Fibroblast of skin of right biceps (primary cell): ENCODE measurements at places on chromosomes 4 and X.
A peak's percentile ranks its signal among the peaks of the same experiment; 100 is the strongest.

DNA sequence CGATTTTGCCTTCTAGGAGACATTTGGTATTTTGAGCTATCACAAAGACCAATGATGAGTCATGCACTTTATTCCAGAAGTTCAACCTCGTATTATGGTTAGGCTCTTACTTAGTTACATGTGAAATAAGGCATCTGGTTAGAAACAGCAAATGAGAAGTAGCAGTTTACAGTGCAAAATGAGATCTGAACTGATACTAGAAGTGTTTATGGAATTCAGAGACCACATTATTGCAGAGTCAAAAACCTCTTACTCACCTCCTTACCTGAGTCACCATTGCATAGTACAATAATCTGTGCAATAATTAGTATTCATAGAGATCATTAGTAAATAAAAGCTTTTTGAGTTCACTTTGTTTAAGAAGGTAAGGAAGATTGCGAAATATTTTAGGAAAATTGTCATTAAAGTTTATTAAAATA, 38.7 kb downstream of the SEC24B start:
- DNase-seq: peak; percentile 53

- DNase-seq: peak; percentile 65
These were observed 109.4 kb upstream of the MAP3K15 start for GRCh38 chrX:19624739-19625138.

- no peak for DNase-seq
These were observed 524 bp upstream of the EXOSC9 start for GRCh38 chr4:121800638-121800960.

- no peak for DNase-seq
These were observed 202.3 kb upstream of the FSTL5 start for GRCh38 chr4:162366146-162366545.

- DNase-seq: no peak
These were observed 35.9 kb upstream of the GRPEL1 start for GRCh38 chr4:7103607-7104365.

- no peak for DNase-seq
These were observed 111.1 kb downstream of the KLF8 start for GRCh38 chrX:56343219-56343618.

DNA sequence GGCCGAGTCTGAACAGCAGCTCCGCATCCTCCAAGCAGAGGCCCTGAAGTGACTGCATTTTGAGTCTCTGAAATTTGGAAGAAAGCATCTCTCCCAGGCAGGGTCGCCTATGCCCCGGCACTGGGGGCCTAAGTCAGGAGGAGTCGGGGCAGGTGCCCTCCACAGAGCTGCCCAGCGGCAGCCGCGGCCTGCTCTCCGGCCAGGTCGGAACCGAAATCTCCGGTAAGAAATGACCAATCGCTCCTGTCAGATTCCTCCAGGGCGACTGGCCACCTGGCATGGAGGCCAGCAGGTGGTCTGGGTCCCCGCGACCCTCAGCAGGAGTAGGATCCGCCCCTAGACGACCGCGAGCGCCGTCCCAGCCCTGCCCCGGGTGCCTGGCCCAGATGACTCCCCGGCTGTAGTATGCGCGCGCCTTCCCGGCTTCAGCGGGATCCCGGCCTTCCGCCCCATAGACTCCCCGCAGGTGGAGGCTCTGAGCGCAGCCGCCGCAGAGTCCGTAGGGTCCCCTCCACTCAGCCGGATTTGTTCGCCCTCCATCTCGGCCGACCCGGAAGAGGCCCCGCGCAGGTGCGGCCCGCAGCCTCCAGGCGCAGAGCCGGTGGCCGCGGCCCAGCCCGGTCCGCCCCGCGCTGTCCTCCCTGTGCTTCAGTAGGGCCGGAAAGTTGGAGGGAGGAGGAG, 1.5 kb downstream of the NKX1-1 start:
- no peak for DNase-seq

GRCh38 chrX:15816886-15817285, 26.6 kb downstream of the ZRSR2 start:
- DNase-seq: peak; percentile 4

- no peak for DNase-seq
These were observed 37.1 kb downstream of the SPANXN2 start for GRCh38 chrX:143683486-143683885.

DNA sequence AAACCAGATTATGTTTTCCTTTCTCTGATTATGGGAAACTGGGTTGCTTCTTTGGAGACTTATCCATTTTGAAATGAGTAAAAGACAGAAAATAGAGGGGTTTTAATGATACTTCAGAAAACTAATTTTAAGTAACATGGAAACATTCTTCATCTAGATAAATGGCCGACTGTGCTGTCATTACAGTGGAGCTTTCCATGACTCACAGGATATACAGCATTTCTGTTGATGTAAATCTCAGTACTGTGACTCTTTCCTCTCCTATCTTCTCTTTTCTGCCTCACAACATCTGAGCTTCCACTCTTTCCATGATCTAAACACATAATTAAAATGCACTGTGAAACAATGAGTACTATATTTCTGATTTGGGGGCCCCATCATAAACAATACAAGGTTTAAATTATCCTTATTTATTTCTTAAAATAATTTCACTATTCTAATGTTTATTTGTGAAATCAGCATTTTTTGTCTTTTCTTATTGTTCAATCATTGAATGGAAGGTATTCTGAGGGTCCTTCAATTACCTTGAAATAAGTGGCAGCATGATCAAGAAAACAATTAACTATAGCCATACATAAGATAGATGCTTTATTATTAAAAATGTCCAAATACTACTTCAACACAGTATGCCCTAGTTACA, 19.3 kb downstream of the SEC24D start:
- peak; percentile 72 for DNase-seq

GRCh38 chr4:181416966-181417365, 826.2 kb upstream of the TENM3 start:
- peak; percentile 8 for DNase-seq

DNA sequence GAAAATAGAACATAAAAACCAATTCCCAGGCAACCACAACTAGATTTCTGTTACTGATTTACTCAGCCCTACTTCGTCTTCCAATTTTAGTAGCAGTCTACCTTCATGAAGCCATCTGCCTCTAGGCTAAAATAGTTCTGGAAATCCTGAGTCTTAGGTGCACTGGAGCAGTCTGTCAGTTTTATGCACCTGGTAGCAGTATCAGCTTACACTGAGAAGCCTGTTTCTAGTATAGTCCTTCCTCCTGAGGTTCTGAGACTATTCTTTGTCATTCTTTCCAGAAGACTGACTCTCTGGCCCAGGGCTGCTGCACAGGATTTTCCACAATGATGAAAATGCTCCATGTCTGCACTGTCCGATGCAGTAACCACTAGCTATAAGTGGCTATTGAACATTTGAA, 16.9 kb upstream of the HPRT1 start:
- no peak for DNase-seq

GRCh38 chr4:181792641-181793040, 450.6 kb upstream of the TENM3 start:
- no peak for DNase-seq

DNA sequence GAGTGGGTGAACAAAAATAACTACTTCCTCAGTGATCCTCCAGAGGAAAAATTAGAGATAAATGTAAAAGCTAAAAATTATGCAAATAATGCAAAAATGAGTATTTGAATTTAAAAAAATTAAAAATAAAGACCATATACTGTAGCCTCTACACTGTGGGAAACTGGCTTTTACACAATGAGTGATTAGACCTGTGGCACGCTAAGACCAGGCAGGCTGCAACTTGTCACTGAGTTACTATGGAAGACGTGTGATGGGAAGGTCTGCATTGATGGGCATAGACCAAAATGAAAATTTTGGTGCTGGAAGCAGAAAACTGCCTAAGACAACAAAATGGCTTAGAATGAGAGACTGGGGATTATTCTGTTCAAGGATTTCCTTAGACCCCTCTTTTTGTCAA, 30.2 kb downstream of the BTC start:
- no peak for DNase-seq

DNA sequence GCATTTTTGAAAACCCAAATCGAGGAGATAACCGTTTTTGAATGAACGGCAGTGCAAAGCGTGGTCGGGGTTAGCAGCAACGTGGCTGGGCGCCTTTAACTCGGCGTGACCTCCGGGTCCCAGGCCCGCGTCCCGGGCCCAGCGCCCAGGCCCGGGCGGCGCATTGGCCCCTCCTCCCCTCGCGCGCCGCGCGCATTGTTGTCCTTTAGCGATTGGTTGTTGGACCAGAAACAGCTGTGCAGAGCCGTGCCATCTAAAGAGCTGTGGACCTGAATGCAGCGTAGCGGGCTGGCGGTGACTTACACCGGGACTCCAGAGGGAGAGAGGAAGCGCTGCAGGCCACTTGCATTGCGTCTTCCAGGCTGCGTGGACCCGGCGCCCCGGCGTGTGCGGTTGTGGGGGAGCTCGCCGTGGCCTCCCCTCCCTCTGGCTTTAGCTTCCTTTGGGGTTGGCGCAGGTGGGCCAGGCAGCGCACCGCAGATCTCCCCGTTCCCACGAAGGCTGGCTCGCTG, at the start of gene STOX2:
TSS of gene STOX2 (plus strand) at position 227 of the 512 bp plus-strand sequence. CDS start 1,484 bp downstream, outside the sequence.
- peak; percentile 51 for DNase-seq

DNA sequence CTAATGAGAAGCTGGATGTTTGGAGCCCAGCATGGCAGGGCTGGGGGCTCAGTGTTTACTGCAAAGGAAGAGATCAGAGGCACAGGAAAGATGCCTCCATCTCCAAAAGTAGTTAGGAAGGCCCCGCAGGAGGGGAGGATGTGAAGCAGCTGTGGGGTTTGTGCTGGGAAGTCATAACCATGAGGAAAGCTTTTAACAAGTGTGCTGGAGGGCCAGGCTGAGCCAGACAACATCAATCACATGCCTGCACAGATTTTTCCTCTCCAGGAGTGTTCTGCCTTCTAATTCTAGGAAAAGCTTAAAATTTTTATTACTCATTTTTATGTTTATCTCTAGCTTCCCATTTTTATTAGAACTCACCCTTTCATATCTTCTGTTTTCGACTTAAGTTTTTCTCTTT, 65.4 kb downstream of the GPR82 start:
- no peak for DNase-seq

DNA sequence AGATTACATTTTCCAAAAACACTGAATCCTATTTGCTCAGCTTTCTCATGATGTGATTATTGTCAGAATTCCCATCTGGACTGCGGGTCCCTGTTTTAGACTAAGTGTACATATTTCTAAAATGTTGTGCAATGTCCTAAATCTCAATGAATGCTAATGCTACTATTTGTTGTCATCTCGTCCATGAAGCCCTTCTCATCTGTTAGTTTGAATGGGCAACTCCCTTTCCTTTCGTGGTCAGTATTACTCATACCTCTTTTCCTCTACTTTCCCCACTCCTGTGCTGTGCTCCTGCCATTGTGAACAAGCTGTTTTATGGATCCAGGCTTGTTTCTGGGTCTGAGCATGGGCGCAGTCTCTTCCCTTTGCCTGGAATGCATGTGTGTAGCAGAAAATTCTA, 91.0 kb downstream of the MID1 start:
- DNase-seq: peak; percentile 53
